ENCODE measurements at places on chromosomes 7 and 10.
A peak's percentile ranks its signal among the peaks of the same experiment; 100 is the strongest.

DNA sequence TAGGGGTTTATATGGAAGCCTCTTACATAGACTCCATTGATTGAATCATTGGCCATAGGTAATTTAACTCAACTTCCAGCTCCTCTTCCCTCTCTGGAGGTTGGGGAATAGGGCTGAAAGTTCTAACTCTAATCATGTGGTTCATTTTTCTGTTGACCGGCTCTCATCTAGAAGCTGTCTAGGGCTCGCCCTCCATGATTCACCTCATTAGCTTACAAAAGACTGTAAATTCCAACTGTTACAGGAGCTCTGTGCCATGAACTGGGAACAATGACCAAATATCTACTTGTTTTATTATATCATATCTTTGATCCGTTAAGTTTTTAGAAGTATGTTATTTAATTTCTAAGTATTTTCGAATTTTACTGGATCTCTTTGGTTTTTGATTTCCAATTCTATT, 263.0 kb downstream of the TCF7L2 start:
- H3K4me3 ChIP-seq: no peak overlapping the region
- H3K27me3 ChIP-seq: no peaks in the 10 kb centered on the region
- no peak overlapping the region for H3K27ac ChIP-seq

- peaks cover 27% of the 10 kb centered on the region for H3K4me1 ChIP-seq
- no peaks in the 10 kb centered on the region for H3K27me3 ChIP-seq
- H3K27ac ChIP-seq: no peak overlapping the region
- peaks cover 27% of the 10 kb centered on the region for H3K36me3 ChIP-seq
- H3K4me3 ChIP-seq: no peak overlapping the region
- no peak for DNase-seq
Observed at GRCh38 chr7:2613931-2614600, 17.7 kb upstream of the TTYH3 start.

GRCh38 chr10:108566316-108567107, 1356.8 kb downstream of the XPNPEP1 start:
- H3K4me3 ChIP-seq: no peak overlapping the region
- no peak for DNase-seq
- no peaks in the 10 kb centered on the region for H3K4me1 ChIP-seq
- H3K27ac ChIP-seq: no peak overlapping the region

GRCh38 chr7:157703131-157703530, 366.3 kb downstream of the DNAJB6 start:
- H3K27ac ChIP-seq: no peak overlapping the region
- DNase-seq: no peak
- no peaks in the 10 kb centered on the region for H3K27me3 ChIP-seq
- no peaks in the 10 kb centered on the region for H3K4me1 ChIP-seq

- H3K27me3 ChIP-seq: no peaks in the 10 kb centered on the region
- H3K4me1 ChIP-seq: peaks cover 4% of the 10 kb centered on the region
- no peaks in the 10 kb centered on the region for H3K36me3 ChIP-seq
- H3K27ac ChIP-seq: no peak overlapping the region
- DNase-seq: peak; percentile 42
Observed at GRCh38 chr7:40761762-40762560, 627.2 kb downstream of the SUGCT start.

DNA sequence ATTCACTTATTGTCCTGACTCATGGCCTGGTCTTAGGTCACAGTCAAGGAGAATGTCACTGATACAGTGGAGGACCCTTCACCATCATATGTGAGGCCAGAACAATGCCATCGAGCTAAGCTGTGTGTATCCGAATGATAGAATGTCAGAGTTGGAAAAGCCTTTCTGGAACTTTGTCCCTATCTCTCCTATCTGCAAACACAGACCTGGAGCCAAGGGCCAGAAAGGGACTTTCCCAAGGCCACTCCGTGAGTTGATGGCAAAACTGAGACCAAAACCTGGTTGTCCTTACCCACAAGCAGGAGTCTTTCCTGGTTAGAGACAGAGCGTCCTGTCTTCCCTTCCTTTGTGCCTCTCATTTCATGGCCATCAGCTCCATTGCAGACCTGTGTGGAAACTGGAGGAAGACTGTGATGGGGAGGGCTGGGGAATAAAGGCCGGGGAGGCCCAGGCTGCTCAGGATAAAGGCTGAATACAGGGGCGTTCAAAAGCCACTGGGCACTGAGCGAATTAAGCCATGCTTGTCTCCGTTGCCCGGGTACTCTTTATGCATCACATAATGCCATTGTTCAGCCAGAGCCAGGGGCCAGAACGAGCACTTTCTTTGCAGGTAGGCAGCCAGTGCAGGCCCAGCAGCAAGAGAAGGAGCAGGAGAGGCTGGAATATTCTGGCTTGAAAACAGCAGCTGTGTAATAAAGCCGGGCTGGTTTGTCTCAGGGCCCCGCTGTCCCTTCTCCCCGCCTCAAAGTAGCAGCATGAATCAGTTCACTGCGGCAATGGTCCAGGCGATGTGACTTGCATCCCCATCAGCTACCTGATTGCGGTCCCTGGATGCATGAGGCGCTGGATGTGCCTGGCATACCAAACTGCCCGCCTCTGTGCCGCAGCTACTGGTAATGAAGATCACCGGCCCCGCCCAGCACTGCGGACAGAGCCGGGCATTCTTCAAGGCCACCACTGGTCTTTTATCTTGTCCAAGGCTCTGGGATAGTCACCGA, 143.0 kb downstream of the RPS24 start:
- no peaks in the 10 kb centered on the region for H3K36me3 ChIP-seq
- H3K27me3 ChIP-seq: peaks cover 95% of the 10 kb centered on the region
- H3K4me1 ChIP-seq: no peaks in the 10 kb centered on the region
- H3K4me3 ChIP-seq: no peak overlapping the region
- no peak overlapping the region for H3K27ac ChIP-seq

DNA sequence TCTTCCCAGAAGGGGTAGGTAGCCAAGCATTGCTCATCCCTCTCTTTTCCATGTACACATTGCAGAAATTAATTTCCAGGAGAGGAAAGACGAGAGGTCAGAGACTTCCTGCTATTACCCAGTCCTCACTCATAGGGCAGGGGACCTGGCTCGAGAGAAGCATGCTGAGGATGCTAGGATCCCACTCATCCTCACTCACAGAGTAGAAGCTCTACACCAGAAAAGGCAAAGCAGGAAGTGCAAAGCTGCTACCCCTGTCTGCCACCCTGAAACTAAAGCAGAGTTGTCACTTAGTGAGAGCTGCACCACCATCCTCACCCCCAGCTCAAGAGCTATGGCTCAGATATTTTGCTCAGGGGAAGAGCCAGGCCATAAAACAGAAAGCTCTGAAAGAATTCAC, 9.9 kb downstream of the OR9A2 start:
- H3K4me1 ChIP-seq: peaks cover 4% of the 10 kb centered on the region
- H3K36me3 ChIP-seq: no peaks in the 10 kb centered on the region
- H3K27ac ChIP-seq: no peak overlapping the region
- H3K27me3 ChIP-seq: no peaks in the 10 kb centered on the region

Measured in mesenchymal stem cell (in vitro differentiated cells and primary cell).